Activated B cell treated with CpG ODN at 0.5 μM for 24 hours (primary cell): ENCODE measurements at places on chromosomes 6 and 20. TPM values are rescaled to one million over a fixed set of nuclear protein-coding genes. Genes with fewer than 3 reads are reported as not detected.

GRCh38 chr6:2641044-2641725, 109.5 kb downstream of the MYLK4 start:
- no peak for DNase-seq

DNA sequence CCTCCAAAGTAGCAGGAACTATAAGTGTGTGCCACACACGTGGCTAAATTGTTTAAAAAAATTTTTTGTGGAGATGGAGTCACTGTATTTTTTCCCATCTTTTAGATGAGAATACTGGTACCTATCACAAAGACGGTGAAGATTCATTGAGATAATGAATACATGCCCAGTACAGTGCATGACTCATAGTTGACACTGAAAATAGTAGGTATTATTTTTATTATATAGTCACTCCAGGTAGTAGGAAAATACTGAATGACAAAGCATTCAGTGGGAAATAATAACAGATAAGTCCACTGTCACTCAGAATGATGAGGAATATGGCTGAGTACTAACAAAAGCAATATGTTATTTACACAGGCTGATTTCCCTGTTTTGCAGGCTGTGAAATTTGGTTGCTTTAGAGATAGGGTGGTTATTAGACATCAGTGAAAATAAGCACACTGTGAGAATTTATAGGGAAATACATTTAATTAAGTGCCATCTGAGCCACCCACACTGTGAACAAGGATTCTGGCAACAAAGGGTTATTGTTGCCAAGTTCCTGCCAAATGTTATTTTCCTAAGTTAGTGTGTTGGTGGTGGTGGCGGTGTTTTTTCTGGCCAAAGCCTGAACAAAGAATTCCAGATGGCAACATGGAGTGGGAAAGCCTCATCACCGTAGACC, 129.8 kb upstream of the FOXQ1 start:
- no peak for DNase-seq

TOP1 gene
- total RNA-seq, result 62.7 and 63.3 TPM in 2 replicates

OGFRL1 gene
- total RNA-seq, result 17.1 and 18.4 TPM in 2 replicates

HSPA1B gene
- total RNA-seq, result 23.7 and 30.4 TPM in 2 replicates

CST4 gene
- not detected in 2 replicates for total RNA-seq
